ENCODE measurements at places on chromosomes 12 and 14.

DNA sequence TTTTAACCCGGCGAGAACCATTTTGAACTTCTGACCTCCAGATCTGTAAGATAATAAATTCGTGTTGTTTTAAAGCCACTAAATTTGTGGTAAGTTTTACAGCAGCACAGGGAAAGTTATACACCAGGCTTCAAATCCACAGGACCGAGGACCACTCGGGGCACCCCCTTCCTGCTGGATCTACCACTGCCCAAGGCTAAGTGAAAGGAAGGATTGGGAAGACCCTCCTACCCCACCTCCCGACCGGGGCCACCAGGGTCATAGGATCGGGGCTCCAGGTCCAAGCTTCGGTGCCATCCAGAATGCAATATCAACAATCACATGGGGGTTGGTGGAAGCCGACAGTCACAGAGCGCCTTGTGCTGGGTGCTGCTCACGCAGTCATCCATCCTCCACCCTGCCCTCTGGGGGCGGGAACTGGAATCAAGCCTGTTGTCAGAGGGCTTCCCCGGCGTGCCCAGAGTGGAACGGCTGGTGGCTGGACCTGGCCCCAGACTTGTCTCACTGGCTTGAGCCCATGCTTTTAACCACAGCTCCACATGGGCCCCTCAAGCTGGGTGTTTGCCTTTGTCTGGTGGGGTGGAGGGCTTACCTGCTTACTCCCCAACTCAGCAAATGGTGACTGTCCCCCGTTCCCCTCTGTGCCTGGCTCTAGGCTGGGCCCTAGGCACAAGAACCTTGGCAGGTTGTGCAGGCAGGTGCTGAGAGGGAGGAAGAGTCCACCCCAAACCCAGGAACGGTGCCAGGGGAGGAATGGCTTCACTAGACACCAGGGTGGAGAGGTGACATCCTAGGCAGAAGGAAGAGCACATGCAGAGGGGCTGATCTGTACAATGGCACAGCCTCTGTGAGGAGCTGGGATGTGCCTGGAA lies 180.3 kb upstream of the RTL1 start:
- no peak for DNase-seq

GRCh38 chr12:63995512-63995911 lies 151.0 kb downstream of the SRGAP1 start:
- DNase-seq: no peak

DNA sequence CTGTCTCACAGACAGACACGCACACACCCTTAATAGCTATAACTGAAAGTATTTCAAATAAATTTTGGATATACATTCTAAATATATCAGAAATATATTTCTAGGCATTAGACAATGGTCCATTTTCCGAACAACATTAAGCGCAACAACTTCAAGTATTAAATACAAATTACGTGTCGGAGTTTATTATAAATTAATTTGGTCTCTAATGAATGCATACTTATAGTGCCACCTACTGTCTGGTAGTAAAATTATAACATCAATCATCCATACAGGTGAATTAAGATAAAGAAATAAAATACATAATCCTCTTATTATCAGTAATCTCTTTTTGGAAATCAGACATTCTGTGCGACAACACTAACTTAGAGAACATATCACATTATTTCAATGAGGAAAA lies 27.2 kb upstream of the CMAS start:
- DNase-seq: no peak

DNA sequence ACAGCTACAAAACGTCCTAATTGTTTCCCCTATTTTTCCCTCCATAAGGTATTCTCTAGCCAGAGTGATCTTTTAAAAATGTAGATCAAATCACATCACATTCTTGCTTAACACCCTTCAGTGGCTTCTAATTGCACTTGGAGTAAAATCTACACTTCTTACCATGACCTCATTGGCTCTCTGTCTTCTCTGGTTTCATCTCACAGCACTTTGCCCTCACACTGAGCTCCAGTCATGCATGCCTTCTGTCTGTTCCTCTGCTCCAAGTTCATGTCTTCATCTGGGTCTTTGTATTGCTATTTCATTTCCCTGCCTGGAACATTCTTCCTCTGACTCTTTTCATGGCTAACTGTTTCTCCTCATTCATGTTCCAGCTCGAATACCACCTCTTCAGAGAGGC lies 220.4 kb upstream of the GARIN6 start:
- DNase-seq: no peak

DNA sequence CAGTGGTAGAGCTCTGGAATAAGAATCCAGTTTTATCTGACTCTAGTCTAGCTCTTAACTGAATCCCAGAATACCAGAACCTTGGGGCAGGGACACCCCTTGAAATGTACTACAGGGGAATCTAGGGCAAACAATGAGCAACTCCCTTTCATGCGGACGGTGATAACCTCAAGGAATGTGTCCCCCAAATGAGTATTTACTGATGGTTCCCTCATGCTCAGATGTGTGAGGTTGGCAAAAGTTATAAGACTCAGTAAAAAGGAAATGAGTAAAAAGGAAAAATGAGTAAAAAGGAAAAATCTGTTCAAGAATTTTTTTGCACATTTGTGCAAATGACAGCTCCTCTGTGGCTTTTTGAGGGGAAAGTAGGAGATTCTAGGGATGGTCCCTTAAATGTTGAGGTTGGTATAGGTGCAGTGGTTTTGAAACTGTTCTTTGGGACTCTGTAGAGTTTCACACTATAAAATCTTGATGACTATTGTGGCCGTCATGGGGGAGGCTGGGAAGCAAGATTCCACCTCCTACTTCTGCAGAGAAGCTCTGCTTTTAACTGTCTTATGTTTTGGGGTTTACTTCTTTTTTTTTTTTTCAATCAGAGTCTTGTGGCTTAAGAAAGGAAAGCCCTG lies 58.6 kb downstream of the NRXN3 start:
- DNase-seq: no peak

DNA sequence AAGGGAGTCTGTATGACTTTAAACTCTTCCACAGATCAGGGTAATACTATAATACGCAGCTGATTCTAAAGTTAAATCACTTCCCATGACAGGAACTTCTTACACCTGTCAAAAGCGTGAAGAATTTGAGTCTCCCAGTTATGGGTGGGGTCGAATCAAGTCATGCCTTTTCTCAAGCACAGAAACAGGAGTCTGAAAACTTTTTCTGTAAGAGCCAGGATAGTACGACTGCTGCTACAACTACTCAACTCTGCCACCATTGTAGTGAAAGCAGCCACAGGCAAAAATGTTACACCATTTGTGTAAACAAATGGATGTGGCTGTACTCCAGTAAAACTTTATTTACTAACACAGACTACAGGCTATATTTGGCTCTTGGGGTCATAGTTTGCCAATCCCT lies 90.3 kb downstream of the DUSP6 start:
- no peak for DNase-seq

DNA sequence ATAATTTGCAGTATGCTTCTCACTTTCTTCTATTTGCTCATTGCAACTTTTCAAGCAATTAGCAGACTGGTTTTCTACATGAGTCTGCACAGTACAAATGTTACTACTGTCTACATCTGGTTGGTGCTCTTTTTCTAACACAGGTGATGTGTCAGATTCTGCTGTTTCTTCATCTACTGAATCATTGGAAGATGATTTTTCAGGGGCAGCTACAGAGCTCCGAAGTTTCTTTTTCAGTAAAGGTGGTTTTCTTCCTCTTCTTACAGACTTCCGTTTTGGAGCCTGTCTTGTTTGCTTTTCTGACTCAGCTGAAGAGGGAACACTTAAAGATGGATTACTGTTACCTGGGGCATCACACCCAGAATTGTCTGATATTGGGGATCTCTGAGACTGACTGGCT lies 62.1 kb downstream of the SCAF11 start:
- no peak for DNase-seq

GRCh38 chr12:82361461-82361915 lies 3.2 kb downstream of the METTL25 start:
- DNase-seq: no peak

DNA sequence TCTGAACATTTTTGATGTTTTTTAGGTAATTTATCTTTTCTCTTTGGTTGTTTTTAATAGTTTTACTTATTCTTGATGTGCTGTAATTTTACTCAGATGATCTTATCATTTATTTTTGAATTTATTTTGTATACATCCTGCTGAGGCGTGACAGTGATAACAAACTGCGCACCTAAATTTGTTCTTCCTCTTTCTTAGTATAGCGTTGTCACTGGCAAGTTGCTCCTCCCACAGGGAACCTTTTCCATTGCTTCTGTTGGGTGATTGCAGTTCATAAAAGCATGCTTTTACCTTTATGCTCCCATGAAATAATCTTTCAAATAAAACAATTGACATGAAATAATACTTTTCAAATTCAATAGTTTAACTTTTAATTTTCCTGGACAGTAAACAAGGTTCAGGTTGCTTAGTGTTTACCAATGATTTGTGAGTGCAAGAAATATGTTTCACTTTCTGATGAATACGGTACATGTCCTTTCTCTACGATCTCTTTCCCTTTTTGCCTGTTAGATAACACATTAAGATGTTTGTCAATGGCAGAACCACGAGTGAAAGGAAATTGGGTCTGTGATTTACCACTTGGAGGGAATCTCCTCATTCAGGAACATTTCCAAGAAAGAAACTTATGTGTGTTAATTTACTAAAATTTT lies 223.3 kb downstream of the CCDC91 start:
- DNase-seq: no peak
